ENCODE measurements at places on chromosomes 5 and 9. TPM values are rescaled to one million over a fixed set of nuclear protein-coding genes. Genes with fewer than 3 reads are reported as not detected.

DNA sequence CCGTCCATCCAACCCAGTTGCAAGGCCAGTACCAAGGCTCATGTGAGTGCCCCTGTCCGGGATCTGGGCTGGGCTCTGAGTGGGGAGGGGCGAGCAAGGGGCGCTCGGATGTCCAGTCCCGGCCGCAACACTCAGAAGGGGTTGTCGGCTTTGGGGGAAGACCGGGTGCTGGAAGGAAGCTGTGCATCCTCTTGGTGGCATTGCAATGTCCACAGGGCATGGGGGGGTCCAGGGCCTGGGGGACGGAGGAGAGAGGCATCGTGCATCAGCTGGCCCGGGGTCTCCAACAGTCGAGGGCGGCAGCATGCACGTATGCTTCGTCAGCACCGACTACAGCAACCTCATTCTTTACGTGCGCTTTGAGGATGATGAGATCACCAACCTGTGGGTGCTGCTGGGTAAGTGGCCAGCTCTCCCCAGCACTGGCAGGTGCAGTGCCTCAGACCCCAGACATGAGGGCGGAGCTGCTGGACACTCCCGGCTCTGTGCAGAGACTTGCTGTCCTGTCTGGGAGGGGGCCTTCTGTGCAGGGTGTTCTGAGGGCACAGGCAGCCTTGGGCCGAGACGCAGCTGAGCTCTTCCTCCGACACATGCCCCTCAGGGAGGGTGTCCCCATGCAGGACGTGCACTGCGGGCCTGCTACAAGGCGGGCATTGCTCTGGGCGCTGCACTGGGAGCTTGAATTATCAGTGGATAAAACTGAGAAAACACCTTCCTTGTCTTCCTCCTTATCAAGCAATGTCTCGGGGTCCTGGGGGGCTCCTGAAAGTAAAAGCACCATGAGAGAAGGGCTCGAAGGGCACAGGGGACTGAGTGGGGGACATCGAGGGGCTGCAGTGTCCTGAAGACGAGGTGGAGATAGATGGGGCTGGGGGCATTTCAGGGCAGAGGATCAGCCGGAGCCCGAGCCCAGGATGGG is 22.5 kb downstream of the GLT6D1 start:
- no peak for DNase-seq

GRCh38 chr9:97857606-97858392 is 4.8 kb downstream of the FOXE1 start:
- no peak for DNase-seq

DNA sequence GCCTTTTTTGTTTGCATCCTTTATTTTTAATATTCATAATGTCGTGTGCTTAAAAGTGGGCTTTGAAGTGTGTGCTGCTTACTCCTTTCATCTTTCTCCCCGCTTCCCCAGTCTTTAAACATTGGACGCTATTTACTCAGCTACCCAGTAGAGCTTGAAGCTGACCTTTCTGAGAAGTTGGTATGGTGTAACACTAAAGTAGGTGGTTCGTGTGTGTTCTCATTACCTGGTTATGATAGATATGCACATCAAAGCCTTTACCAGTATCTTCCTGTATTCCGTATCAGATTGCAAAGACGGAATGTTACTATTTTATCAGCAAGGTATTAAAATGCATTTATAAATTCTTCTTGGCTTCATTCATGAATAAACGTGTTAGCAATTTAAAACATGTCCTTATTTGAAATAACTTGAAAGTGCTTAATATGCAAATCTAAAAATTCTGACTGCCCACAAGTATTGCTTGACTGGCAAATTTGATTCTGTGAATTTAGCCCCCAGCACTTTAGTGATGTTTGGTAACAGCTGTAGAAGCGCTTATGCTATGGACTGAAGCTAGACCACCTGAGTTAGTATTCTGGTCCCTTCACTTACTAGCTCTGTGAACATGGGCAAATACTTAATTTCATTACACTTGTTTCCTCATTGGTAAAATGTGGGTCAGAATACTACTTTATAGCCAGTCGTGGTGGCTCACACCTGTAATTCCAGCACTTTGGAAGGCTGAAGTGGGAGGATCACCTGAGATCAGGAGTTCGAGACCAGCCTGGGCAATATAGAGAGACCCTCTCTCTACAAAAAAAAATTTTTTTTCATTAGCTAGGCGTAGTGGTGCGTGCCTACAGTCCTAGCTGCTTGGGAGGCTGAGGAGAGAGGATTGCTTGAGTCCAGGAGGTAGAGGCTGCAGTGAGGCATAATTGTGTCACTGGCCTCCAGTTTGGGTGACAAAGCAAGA is 1.7 kb downstream of the RRAGA start:
- DNase-seq: no peak

DNA sequence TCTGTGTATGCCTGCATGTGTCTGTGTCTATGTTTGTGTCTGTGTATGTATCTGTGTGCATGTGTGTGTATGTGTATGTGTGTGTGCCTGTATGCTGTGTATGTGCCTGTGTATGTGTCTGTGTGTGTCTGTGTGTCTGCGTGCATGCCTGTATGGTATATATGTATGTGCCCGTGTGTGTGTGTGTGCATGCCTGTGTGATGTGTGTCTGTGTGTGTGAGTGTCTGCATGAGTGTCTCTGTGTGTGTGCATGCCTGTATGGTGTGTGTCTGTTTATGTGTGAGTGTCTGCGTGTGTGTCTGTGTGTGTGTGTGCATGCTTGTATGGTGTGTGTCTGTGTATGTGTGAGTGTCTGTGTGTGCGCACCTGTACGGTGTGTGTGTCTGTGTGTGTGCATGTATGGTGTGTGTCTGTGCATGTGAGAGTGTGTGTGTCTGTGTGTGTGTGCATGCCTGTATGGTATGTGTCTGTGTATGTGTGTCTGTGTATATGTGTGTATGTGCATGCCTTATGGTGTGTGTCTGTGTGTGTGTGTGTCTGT is 137.1 kb upstream of the IRX2 start:
- no peak for DNase-seq

GRCh38 chr5:35863159-35863558 is 6.5 kb downstream of the IL7R start:
- no peak for DNase-seq

DNA sequence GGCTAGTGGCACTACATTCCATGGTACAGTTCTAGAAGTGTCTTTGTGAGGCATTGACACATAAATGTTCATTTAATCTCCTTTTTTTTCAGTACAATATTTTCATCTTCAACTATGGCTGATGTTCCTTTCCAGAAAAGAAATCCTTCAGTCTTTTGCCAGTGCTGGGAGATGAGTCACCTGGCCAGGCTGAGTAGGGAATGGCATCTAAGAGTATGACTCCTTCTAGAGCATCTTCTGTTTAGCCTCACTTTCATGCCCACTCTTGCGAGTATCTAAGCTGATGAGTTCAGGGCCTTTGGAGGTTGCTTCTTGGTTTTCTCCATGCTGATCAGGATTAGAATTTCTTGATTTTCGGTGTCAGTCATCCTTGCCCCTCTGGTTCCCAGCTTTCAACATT is 124.4 kb downstream of the SLC28A3 start:
- DNase-seq: no peak

GRCh38 chr5:141800617-141801016 is 77.6 kb downstream of the PCDH1 start:
- no peak for DNase-seq

DNA sequence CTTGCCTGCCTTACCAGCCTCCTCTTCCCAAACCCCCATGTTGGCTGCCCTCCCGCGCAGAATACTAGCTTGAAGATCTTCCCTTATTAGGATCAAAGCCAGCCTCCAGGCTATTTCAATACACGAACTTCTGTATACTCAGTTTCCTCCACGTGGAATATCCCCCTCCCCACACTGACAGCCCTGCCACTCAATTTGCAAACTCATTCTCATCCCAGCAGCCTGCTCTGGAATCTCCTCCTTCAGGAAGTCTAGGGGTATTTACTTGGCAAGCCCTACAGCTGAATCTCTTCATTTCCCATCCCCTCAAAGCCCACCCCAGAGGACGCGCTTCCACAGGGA is 157.0 kb upstream of the SMIM23 start:
- DNase-seq: no peak

GRCh38 chr5:141155540-141156374 is 5.9 kb downstream of the PCDHB6 start:
- DNase-seq: no peak

GRCh38 chr5:9192266-9192665 is 353.6 kb downstream of the SEMA5A start:
- DNase-seq: no peak

DNA sequence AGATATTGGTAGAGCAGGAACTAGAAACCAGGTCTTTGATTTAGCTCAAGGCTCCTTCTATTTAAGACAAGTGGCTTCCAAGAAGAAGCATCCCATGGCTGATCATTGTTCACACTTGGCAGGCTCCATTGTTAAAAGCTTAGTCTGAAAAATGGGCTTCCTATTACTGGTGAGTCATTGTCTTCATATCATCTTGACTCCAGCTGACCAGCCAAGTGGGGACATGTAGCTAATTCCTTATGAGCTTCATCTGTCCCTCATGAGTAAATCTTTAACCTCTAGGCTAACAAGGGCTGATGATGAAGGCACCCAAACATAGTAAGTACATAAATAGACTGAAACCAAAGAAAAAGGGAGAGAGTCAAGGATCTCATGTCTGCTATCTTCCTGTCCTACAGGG is 530.3 kb upstream of the KLF4 start:
- no peak for DNase-seq

DNA sequence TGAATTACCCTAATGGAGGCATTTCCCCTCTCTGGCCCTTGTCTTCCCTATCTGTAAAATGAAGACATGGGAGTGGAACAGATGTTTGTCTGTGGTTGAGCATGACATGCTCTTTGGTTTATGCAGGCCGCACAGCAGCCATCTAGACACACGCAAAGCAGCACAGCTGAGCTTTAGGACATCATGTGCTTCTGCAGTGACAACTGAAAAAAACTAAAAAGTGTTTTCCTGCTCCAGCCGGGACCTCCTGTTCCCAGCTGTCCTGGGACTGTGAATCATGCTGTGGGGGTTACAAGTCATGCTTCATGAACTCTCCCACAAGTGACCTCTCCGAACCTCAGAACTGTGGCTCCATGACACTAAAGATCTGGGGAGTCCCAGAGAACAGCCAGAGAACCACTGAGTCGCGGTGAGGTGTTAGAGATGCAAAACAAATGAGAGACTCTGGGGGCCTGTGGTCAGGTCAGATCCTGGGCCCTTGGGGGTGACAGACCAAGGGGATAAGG is 1.7 kb downstream of the SMIM3 start:
- no peak for DNase-seq

GRCh38 chr5:134153657-134154056 is 23.1 kb downstream of the SKP1 start:
- DNase-seq: no peak

DNA sequence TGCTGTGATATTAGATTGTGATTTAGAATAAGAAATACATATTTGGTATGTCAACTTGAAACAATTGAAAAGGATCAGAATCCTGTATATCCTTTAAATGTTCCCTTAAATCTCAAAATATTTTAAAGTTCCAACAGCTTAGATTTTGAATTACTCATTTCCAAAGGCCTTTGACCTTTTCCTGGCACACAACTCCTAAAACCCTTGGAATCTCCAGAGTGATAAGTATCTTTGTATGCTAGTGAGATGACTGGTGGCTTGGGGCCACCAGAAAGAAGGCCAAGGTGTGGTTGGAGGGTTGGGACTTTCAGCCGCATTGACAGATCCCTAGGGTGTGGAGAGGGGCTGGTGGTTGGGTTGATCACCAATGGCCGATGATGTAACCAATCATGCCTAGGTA is 104.7 kb downstream of the YIPF5 start:
- DNase-seq: no peak

Gene PFN3
- total RNA-seq: not detected

Gene ASB6
- total RNA-seq: 14.5 TPM

Gene GFRA3
- total RNA-seq: 0.09 TPM

Gene EFNA5
- 22.9 TPM for total RNA-seq

Gene IL33
- 10.3 TPM for total RNA-seq

Gene BRINP1
- 35.4 TPM for total RNA-seq

Gene CATSPER3
- total RNA-seq: 0.45 TPM

Gene UGT3A1
- total RNA-seq: not detected

Gene FYB1
- 1.9 TPM for total RNA-seq
